ENCODE measurements at places on chromosomes 2 and 18.
A peak's percentile ranks its signal among the peaks of the same experiment; 100 is the strongest.

DNA sequence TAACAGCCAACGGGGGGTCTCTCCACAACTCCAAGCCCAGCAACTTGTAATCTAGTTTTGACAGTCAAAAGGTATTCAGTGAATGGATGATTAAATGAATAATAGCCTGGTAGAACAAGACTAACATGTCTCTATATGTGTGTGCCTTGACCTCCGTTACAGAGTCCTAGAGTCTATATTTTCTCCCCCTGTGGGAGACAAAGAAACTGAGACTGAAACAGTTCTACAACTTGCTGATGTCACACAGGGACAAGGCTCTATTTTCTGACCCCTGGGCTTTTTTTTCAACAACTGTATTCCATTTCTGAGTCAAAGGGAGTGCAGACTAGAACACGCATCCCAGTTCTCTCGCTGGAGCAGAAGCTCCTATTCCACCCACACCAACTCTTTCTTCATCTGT is 223.6 kb upstream of the AGAP1 start:
- no peak for DNase-seq

DNA sequence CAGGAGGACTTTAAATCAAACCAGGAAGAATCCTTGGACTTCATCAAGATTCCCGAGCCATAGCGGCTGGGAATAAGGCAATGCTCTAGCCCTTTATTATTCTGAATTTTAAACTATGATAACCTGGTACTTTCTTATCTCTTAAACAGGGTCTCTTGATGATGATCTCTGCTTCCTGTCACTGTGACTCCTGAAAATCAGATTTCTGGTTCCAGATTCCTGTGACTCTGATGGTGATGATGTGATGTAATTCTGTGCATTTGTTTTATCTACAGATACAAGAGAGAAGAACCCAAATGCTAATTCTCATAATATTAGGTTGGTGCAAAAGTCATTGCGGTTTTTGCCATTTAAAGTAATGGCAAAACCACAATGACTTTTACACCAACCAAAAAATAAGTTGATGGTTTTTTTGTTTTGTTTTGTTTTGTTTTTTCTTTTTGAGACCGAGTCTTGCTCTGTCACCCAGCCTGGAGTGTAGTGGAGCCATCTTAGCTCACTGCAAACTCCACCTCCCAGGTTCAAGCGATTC is 116.3 kb upstream of the CREB1 start:
- DNase-seq, result no peak

GRCh38 chr2:20604401-20604911 is 46.4 kb downstream of the HS1BP3 start:
- no peak for DNase-seq

DNA sequence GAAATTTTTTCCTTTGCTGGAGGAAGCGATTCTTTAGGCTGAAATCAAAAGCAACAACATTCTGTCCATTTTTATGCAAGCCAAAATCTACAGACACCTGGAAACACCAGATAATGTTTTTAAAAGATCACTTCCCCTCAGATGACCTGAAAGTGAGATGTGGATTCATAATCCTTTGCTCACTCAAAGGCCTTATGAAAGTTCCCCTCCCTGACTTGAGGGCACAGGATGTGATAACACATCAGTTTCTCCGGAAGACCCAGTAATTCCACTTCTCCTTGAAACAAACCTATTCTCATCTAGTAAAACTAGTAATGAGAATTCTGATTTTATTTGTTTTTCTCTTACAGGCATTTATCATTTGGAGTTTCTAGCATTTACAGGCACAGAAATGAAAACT is 218.3 kb upstream of the RND3 start:
- DNase-seq, result no peak

- no peak for DNase-seq
Measured at GRCh38 chr2:219027511-219028055, 13.7 kb downstream of the CFAP65 start.

- no peak for DNase-seq
Measured at GRCh38 chr2:74714691-74715080, 60.6 kb downstream of the SEMA4F start.

DNA sequence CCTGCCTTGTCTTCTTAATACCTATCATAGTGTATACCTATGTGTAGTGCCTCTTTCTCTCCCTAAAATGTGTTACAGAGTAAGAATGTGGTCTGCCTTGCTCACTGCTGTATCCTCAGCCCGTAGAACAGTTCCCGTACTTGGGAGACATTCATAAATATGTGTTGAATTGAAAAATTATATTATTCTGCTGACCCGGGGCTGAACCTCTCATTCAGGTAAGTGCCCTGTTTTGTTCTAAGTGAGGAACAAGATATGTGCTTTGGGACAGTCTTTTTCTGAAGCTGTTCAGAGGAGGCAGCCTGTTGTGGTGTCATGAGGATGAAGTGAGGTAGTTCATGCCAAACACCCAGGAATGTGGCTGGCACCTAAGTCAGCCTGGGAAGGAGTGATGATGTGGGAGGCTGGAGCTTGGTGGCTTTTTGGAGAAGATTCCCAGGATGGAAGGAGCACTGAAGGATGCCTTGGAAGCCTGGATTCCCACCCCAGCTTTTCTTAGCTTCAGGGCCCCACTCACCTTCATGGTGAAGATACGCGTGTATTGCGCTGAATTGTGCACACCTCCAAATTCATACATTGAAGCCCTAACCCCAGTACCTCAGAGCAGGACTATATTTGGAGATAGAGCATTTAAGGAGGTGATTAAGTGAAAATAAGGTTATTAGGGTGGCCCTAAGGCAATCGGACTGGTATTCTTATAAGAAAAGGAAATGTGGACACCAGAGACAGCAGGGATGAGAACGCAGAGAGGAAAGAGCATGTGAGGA is 166.3 kb downstream of the DDX1 start:
- no peak for DNase-seq

- no peak for DNase-seq
Measured at GRCh38 chr2:182187130-182187529, 201.5 kb downstream of the PPP1R1C start.

GRCh38 chr18:56298935-56299334 is 339.5 kb downstream of the TXNL1 start:
- DNase-seq, result no peak

- no peak for DNase-seq
Measured at GRCh38 chr2:234773764-234774409, 177.9 kb upstream of the SH3BP4 start.

DNA sequence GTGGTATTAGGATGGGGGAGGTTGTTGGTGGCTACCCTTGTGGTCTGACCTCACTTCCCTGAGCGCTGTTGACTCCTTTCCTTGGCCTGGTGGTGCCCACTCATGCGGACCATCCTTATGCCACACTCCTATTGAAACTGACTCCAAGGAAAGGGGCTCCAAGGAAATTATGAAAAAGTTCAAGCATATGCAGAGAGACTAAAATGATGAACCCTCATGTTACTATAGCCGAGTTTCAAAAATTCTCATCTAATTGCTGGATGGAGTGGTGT is 96.2 kb upstream of the STPG4 start:
- no peak for DNase-seq

DNA sequence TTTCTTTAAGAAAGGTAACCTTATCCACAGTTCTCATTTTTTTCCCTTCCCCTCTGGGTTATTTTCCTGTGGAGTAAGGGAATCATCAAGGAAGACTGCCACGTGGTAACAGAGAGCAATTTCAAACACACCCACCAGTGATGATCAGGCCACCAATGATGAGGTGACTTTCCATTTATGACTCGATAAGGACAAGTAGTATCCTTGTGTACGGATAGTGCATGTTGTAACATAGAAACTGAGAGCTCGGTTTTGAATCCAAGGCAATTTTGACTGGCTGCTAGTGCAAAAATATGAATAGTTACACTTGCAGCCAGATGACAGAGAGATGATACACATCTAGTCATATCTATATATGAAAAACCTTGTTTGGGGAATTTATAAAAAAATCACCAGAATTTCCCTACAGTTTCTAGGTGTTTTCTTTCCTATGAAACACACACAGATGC is 143.6 kb upstream of the TCF4 start:
- DNase-seq, result no peak

GRCh38 chr2:44731505-44731904 is 210.0 kb upstream of the SIX3 start:
- no peak for DNase-seq

DNA sequence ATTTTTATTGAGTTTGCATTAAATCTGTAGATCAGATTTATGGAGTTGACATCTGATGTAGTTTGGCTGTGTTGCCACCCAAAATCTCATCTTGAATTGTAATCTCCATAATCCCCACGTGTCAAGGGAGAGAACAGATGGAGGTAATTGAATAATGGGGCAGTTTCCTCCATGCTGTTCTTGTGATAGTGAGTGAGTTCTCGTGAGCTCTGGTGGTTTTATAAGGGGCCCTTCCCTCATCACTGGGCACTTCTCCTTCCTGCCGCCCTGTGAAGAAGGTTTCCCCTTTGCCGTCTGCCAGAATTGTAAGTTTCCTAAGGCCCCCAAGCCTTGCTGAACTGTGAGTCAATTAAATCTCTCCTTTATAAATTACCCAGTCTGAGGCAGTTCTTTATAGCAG is 32.2 kb downstream of the ZC3H15 start:
- peak; percentile 48 for DNase-seq

DNA sequence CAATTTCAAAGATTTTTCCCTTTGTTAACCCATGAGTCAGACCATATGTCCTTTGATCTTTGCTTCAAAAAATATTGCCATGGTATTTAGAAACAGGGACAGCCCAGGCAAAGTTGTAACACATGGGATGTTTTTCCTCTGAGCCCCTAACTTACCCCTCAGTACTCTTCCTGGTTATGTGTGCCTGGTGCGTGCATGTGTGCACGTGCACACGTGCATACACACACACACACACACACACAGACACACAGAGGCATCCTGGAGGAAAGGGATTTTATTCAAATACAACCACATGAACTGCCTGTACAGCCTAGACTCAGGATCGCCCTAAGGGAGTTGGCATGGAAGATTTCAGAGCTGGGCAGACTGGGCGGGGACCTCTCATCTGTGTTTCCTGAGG is 5.1 kb downstream of the AFF3 start:
- DNase-seq, result no peak

GRCh38 chr18:73646196-73646595 is 501.4 kb downstream of the FBXO15 start:
- DNase-seq, result no peak

DNA sequence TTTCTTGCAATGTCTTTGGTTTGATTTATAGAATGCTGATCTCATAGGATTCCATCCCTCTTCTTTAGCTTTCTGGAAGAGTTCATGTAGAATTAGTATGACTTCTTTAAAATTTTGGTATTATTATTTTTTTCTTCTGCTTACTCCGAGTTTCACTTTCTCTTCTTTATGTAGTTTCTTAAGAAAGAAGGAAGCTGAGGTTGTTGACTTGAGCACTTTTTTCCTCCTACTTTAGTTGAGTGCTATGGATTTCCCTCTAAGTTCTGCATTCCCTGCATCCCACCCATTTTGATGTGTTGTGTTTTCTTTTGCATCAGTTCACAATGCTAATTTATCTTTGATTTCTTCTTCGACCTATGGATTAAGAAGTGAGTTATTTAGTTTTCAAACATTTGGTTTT is 78.9 kb upstream of the SPRED2 start:
- no peak for DNase-seq

- no peak for DNase-seq
Measured at GRCh38 chr18:76914314-76914713, 92.0 kb downstream of the ZNF236 start.

GRCh38 chr2:189124175-189124574 is 55.4 kb downstream of the COL5A2 start:
- no peak for DNase-seq

GRCh38 chr2:235171550-235172031 is 219.8 kb downstream of the SH3BP4 start:
- no peak for DNase-seq

GRCh38 chr2:216183462-216183861 is 74.3 kb downstream of the XRCC5 start:
- DNase-seq, result no peak

DNA sequence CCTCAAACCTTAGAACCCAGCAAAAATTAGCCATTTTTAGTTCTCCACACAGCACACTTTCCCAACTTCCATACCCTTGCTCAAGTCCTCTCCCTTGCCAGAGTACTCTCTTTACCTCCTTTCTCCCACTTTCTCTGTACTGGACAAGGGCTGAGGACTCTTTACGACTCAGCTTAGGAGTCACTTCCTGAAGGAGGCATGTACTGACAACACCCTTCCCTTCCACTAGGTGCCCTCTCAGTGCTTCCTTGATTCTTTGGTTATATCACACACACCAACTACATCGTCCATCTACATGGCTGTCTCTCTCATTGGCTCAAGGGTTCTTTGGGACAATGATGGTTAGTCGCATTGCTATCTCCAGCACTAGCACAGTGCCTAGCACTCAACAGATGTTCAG is 5.2 kb upstream of the C18orf63 start:
- no peak for DNase-seq

- DNase-seq, result no peak
Measured at GRCh38 chr2:193847991-193848390, 1653.3 kb upstream of the TMEFF2 start.

Data from NCI-H524 treated with DMSO at 0.1 percent for 48 hours (cell line).